ENCODE measurements at places on chromosomes 2 and 18. TPM values are rescaled to one million over a fixed set of nuclear protein-coding genes. Genes with fewer than 3 reads are reported as not detected.

DNA sequence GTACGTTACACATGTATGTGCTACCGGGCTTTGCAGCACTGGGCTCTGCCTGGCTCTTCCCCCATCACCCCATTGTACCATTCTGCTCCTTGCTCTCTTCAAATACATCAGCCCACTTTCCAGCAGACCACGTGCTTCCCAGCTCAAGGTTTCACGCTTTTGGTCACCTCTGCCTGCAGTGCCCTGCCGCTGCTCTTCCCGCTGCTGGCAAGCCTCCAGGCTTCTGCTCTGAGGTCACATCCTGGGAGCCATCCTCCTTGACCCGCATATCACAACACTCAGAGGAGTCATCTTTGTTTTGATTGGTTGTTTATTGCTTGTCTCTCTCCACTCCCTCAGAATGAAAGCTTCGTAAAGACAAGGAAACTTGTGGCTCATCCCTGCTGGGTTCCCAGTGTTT lies 34.1 kb downstream of the KIF5C start:
- DNase-seq, result no peak

The VWC2L gene
- total RNA-seq, result not detected

The RAX gene
- total RNA-seq, result not detected

DNA sequence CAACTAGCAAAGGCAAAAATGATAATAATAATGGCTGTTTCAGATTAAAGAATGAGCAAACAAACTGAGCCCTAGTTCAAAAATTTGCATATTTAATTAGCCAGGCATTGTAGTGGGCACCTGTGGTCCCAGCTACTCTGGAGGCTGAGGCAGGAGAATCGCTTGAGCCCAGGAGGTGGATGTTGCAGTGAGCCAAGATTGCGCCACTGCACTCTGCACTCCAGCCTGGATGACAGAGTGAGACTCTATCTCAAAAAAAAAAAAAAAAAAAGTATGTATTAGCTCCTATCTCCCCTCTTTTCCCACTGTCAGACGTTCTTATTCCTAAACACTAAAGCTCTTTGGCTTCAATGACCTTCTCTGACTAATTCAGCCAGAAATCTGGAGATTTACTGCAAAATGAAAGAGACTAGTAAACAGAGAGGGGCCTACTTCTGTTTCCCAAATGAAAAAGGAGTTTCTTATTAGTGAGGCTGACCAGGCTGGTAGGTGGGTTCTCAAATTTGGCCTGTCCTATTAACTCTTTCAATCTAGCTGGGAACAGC lies 3.9 kb upstream of the SRBD1 start:
- DNase-seq, result no peak

The TMEM185B gene
- 18.3 TPM for total RNA-seq

DNA sequence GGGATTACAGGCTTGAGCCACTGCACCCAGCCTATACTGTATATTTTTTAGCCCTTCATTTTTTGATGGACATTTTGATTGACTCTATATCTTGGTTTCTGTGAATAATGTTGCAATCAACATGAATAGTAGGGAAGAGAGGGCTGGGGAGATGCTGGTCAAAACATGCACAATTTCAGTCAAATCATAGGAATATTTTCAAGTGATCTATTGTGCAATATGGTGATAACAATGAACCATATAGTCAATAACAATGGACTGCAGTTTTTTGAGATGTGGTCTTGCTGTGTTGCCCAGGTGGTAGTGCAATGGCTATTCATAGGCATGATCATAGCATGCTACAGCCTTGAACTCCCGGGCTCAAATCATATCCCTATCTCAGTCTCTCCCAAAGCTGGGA lies 264.7 kb upstream of the TMEFF2 start:
- DNase-seq, result no peak

The OTOF gene
- total RNA-seq, result not detected

DNA sequence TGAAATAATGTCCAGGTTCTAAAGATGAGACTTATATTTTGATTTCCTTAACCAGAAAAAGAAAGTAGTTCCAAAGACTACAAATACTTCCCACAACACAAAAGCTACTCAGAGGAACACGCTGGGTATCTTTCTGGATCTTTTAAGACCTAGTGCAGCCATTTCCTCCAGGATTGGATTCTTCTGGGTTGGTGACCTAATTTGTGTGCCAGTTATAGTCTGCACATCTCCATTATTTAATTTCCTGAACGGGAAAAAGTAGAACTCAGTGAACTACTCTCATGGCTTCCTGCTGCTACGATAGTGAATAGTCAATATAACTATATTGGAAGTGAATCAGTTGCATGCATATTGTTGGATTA lies 1.5 kb downstream of the TMEM87B start:
- DNase-seq, result no peak

- no peak for DNase-seq
Observed at GRCh38 chr2:433216-433615, 145.3 kb upstream of the ALKAL2 start.

The ERFE gene
- 0.75 TPM for total RNA-seq

DNA sequence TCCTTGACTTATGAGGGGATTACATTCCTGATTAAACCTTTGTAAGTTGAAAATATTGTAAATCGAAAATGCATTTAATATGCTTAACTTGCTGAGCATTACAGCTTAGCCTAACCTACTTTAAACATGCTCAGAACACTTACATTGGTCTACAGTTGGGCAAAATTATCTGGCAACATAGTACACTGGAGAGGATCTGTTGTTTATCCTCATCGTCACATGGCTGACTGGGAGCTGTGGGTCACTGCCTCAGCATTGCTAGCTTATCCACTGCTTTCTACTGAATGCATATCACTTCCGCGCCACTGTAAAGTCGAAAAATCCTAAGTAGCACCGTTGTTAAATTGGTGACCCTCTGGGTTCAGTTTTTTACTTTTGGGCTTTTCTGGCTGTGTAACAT lies 13.7 kb downstream of the PMS1 start:
- no peak for DNase-seq

GRCh38 chr2:190882856-190883582 lies 2.4 kb downstream of the GLS start:
- DNase-seq, result no peak

- no peak for DNase-seq
Observed at GRCh38 chr2:27245626-27246025, 17.2 kb downstream of the SLC30A3 start.

DNA sequence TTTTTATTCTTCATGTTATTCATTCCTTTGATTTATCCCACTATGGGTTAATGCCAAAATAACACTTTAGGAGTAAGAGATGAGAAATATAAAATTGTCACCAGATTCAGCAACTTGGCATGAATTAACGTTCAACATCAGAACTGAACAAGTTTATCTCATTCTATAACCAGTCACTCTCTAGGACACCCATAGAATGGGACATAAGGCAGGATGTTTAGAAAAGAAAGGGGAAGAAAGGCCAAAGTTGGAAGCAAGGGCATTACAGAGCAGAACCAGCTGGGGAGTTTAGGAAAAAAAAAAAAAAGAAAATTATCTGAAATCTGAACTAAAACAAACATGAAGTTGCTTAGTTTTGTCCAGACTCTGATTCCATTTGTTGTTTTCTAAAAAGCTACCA lies 211.0 kb downstream of the PMAIP1 start:
- DNase-seq, result no peak

The C2orf15 gene
- 0.60 TPM for total RNA-seq

GRCh38 chr18:78448591-78448990 lies 531.0 kb upstream of the SALL3 start:
- no peak for DNase-seq

DNA sequence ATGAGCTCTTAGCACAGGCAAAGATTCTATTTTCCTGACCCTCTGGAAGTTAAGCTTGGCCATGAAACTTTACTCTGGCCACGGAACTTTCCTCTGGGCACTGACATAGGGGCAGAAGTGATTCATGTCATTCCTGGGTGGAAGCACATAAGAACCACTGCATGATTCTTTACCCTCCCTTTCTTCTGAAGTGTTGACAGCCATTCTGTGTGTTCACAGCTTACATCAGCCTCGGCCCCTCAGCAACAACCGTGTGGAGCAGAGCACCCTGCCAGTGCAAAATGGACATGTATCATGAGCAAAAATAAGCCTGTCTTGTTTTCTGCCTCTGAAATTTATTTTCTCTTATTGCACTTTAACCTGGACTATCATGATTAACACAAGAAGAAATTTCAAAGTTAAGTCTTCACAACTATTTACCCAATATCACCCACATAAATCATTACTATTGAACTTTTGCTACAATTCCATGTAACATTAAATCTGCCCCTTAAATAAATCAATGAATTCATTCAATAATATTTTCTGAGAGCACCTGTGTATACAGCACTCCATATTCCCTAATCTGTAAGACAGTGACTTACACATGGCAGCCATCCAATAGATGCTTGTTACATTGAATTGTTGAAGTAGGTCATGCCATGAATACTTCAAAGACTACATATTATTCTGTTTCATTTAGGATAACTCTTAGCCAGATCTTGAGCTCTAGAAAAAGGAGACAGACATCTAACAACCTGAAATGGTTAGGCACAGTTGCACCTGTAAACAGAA lies 531.9 kb downstream of the IRS1 start:
- DNase-seq, result no peak

GRCh38 chr2:88545118-88545517 lies 82.1 kb downstream of the EIF2AK3 start:
- DNase-seq, result no peak

GRCh38 chr2:159516241-159516758 lies 100.0 kb downstream of the BAZ2B start:
- peak; percentile 70 for DNase-seq

GRCh38 chr2:132670496-132671150 lies 618 bp upstream of the LYPD1 start:
- peak; percentile 38 for DNase-seq

GRCh38 chr18:13319629-13320028 lies 101.1 kb downstream of the LDLRAD4 start:
- no peak for DNase-seq

The AGXT gene
- not detected for total RNA-seq

The LDLRAD4 gene
- total RNA-seq, result not detected

DNA sequence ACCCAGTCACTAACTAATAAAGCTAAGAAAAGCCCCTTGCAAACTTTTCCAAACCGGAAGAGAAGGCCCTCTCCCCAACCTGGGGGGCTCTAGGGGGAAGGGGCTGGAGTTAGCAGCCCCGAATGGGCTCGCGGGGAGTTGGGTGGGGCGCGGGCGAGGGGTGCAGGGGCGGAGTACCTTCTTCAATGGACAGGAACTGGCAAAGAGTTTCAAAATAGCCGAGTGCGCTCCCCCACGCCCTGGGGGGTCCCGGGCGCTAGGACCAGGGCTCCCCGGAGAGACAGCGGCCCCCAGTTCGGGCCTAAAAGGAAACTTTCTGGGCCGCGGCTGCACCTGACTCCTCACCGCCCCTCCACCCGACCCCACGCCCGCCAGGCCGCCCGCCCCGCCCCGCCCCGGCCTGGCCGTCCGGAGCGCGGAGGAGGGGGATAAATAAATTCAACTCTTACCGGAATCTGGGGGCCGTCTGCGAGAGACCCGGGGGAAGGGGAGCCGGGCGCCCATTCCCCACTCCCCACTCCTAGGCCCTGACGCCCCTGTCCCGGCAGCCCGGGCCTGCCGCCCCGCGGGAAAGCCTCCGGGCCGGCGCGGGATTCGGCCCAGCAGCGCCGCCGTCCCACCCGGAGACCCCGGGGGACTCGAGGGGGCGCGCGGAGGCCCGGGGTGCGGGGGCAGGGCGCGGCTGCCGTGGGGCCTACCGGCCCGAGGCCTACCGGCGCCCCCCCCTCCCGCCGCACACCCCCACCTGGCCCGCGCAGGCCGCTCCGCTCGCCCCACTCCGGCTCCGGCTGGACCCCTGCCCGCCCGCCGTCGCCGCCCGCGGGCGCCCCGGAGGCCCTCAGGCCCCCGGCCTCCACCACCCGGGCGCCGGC lies 868 bp downstream of the INO80D start:
- peak; percentile 14 for DNase-seq

DNA sequence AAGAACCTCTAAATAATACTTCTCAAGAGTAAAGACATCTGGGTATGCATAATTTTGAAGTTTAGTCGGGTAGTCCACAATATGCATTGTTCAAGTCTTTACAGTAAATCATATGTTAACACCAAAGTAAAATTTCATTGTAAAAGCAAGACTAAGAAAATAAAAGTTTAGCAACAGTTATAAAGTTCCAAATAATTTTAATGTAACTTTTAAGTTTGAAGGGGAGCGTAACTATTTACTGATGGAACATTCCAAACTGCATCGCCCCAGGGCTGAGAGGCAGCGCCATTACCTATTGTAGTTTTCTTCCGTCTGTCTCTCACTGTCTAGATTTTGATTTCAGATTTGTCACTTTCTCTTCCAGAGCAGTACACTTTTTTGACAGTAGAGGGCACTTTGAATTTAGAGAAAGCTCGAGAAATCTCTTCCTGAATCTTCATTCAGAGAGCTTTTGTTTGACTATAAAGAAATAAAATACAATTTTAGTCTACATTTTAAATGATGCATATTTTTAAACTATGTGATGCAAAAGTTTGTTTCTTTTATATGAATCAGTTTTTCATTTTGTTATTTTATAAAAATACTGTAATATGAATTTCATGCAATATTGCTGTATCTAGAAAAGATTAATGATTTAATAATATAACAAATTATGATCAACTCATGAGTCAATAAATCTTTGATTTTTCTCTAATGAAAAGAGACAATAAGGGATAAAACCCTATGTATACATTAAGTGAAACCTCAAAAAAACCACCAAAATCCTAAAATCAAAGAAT lies 389.8 kb downstream of the FIGN start:
- DNase-seq, result peak; percentile 45

DNA sequence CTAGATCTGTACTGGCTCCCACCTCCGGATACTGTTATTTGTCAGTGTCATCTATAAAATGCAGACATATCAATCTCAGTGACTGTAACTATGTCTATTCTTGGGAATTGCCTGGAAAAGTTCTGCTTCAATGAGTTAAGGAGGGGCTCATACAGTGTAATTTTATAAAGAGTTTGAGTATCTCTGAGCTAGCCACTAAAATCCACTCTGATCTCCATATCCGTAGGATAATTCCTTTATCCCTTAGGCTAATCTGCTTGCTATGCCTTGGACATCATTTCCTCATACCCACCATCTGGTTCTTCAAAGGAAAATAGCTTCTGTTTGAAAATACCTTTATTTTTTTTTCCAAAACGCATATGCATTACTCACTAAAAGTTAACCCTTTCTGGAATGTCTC lies 863.2 kb downstream of the SUCLG1 start:
- DNase-seq, result no peak

The PSMD14 gene
- total RNA-seq, result 106 TPM

- DNase-seq, result peak; percentile 56
Observed at GRCh38 chr2:226187616-226188015, 612.0 kb downstream of the IRS1 start.

DNA sequence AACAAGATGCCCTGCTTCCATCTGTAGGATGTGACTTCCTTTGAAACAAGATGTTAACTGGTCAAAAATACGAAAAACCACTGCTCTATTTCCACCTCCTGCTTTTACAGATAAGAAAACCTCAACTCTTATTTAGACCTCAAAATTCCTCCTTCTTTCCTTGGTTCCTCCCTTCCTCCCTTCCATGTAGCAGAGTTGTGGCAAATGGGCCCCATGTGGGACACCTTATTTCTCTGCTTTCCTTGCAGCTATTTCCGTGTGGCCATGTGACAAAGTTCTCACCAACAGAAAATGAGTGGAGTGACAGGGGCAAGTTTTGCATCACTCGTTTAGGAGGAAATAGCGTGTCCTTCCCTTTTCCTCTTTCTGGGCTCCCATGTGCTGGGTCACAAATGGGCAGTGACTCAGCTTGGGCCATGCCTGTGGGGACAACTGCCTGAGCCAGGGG lies 69.4 kb upstream of the SMAD2 start:
- DNase-seq, result no peak

GRCh38 chr18:27950648-27951228 lies 226.2 kb downstream of the CDH2 start:
- no peak for DNase-seq

Measured in foreskin keratinocyte (primary cell).